ENCODE measurements at places on chromosomes 2 and 18. TPM values are rescaled to one million over a fixed set of nuclear protein-coding genes. Genes with fewer than 3 reads are reported as not detected.
A peak's percentile ranks its signal among the peaks of the same experiment; 100 is the strongest.

TRABD2A gene
- polyA plus RNA-seq: 0.61 TPM

RBFA gene
- polyA plus RNA-seq: 22.7 TPM

ZSWIM2 gene
- not detected for polyA plus RNA-seq

NYAP2 gene
- polyA plus RNA-seq: 0.01 TPM

DNA sequence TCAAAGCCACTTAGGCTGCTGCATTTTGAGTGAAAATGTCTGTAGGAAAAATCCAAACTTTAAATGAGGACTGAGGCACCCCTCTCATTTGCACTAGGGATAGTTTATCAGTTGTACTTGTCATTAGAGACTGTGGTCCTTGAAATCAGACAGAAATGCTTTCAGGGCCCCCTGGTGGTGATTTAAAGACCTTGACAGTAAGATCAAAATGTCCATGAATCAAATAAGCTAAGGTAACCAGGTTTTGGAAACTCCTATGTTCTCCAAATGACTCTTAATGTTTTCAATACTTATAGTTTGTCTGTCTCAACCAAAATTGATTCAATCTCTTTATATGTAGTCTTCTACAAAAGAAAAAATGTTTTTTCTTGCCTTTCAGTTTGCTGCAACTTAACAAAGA, 28.8 kb upstream of the DDX18 start:
- no peak for DNase-seq

GRCh38 chr2:20669562-20670314, 2.8 kb downstream of the GDF7 start:
- no peak for DNase-seq

DNA sequence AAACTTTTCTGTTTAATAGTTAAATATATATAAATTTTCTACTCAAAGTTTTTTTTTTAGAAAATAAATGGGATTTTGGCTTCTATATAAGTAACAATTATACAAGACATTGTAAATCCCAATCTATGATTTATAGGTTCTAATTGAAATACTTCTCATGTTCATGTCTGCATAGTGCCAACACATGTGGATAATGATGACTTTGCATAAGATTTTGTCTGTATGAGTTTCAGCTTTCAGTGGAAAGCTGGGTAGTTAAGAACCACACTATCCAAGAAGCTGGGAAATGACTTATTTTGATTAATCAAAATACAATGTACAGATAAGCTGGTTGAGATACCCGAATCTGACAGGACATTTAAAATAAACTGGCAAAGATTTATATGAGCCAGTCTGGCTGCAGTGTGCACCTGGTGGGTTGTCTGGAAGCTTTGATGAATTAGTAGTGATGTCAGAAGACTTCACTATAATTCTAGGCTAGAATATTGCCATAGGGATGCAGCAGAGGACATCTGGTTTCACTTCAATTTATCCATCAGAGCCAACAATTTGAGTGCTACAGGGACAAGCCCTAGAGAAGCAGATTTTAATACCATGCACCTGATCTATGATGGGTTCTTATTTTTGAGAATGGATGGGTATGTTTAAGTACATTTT, 45.4 kb downstream of the EML6 start:
- no peak for DNase-seq

GRCh38 chr2:37156071-37156856, 516 bp downstream of the EIF2AK2 start:
- DNase-seq: peak; percentile 61

DNA sequence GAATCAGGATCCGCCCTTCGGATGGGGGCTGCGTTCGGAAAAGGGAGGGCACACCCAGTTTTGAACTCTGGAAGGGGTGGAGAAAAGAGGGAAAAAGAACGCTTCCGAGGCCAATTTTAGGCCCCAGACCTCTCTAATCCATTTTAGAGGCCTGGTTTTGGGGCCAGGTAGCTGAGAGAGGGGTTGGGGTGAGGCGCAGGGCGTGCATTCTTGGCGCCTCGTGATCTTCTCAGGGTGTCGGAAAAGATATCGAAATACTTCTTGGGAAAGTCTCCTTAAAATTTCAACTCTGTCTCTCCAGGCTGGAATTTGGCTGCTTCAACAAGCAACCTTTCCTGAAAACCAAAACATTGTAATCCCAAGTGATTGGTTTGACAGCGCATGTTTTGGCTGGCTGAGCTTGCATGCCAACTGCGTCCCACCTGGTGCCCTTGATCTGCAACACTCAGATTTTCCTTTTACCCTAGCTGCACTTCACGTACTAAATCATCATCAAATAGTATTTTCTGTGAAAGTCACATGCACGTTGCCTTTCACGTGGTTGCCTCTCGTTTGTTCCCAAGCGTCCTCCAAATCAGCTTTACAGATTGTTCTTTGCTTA, 864 bp upstream of the XPO1 start:
- DNase-seq: no peak

- DNase-seq: no peak
Measured at GRCh38 chr18:57062844-57063243, 84.0 kb upstream of the BOD1L2 start.

DNA sequence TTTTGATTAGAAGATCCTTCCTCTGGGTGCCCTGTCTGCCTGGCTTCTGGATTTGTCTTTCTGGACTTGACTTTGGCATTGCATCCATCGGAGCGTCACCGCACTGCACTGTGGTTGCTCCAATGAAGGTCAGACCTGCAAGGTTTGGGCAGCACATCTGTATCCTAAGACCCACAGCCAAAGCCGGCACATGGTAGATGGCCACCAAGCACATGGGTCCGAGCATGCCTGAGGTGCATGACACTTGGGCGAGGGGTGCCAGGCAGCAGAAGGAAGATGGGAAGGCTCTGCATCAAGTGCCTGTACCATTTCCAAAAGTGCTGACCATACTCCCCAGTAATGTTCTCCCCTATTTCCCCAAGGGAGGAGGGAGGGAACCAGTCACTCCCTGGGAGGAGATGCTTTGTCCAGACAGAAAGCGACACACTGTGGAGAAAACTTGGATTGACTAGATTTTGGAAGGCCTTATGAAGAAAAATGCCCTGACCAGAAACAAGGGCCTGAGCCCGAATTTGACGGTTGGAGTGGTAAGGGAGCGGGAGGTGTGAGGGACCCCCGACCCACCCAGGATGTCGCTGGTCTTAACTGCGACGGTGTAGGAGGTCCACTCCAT, 149.9 kb downstream of the LOXHD1 start:
- DNase-seq: no peak

GRCh38 chr2:17791121-17791816, 25.0 kb upstream of the MSGN1 start:
- peak; percentile 49 for DNase-seq

DNA sequence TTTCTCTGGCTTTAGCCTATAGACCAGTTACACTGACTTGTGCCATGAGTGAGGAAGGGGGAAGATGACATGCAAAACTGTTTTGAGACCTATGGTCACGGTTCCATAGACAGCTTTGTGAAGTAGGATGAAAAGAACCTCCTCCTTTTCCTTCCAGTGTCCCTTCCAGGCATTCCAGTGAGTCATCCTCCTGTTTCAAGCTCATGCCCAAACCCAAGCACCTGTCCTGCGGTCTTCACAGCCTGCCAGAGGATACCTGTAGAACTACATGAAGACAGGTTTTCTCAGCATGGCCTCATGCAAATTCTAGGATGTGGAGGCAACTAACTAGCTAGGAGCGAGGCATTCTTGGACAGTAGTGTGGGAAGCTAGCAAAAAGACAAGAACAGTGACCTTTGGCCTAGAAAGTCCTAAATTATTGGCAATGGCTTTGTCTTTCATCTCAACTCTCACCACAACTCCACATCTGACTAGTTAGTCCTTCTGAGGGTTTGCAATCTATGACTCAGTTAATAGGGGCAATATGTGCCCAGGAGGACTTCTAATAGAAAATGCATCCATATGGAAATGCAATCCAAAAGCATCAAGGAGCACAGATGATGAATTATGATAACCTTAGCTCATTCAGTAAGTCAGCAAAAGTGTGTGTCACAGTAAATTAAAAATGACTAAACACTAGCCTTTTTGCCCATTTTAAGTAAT, 154.7 kb downstream of the RBM43 start:
- no peak for DNase-seq

- DNase-seq: no peak
Measured at GRCh38 chr2:196718419-196719109, 79.0 kb downstream of the CCDC150 start.

DNA sequence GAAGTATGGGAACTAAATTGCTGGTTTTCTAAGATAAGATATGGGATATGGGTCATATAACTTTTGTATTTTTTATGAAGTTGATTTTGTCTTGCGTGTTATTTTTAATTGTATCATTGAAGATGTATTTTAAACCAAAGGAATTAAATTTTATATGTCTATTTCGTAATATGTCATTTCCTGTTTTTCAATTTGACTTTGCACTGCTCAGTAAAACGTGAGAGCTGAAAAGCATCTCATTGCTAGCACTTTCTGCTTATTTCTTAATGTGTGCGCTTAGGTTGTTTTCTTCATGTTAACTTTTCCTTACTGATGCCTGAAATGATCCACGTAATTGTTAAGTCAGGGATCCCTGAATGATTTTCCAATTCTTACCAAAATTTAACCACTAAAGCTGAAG, 41.2 kb upstream of the KLF11 start:
- DNase-seq: no peak

GRCh38 chr2:180722551-180723239, 257.7 kb upstream of the UBE2E3 start:
- DNase-seq: no peak

Measured in urinary bladder (tissue), 4 donors.